Activated T-cell treated with anti-CD3 and anti-CD28 coated beads, Interleukin-2, amount 50 U/mL, for 72 hours (primary cell): ENCODE measurements at places on chromosomes 11 and 22.

GRCh38 chr11:83736684-83737083 lies 450.5 kb upstream of the CCDC90B start:
- peaks cover 7% of the 10 kb centered on the region for H3K27me3 ChIP-seq
- no peaks in the 10 kb centered on the region for H3K4me1 ChIP-seq
- no peak overlapping the region for H3K27ac ChIP-seq
- no peaks in the 10 kb centered on the region for H3K36me3 ChIP-seq
- no peak overlapping the region for H3K4me3 ChIP-seq
- DNase-seq: no peak

DNA sequence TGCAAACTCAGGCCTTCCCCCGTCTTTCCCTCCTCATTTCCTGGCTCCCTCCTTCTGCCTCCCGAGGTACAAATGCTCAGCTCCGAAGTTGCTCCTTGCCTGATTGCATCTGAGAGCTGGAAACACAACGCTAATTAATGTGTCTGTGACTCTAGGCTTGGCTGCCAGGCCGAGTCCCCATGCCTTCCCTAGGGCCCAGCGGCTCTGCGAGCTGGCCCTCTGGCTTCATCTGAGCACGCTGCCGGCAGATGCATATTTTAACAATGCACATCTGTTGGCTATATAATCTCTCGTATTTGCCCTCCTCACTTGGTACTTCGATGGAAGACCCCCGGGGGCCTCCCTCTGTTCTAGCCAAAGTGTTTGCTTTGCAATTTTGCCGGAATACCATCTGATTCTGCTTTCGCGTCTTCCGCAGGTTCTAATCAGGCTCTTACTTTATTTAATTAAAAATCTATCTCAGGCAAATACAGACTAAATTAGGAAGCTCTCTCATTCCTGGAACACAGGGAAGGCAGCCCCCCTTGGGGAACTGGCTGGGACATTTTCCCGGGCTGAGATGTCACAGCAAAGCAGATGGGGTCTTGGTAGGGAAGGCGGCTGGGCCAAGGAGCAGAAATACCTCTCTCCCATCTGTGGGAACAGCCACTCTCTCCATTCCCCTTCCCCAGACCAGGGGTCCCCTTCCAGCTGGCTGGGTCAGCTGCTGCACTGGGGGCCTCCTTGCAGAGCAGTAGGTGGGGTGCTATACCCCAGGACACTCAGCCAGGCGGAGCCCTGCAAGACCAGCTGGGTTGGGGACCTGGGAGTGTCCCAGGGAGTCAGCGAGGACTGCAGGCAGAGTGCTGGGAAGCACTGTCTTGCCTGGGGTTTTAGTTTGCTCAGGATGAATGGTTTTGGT lies 162.8 kb downstream of the ST3GAL4 start:
- no peaks in the 10 kb centered on the region for H3K4me1 ChIP-seq
- DNase-seq: no peak
- H3K27me3 ChIP-seq: peaks cover 6% of the 10 kb centered on the region
- H3K36me3 ChIP-seq: no peaks in the 10 kb centered on the region
- H3K4me3 ChIP-seq: no peak overlapping the region

DNA sequence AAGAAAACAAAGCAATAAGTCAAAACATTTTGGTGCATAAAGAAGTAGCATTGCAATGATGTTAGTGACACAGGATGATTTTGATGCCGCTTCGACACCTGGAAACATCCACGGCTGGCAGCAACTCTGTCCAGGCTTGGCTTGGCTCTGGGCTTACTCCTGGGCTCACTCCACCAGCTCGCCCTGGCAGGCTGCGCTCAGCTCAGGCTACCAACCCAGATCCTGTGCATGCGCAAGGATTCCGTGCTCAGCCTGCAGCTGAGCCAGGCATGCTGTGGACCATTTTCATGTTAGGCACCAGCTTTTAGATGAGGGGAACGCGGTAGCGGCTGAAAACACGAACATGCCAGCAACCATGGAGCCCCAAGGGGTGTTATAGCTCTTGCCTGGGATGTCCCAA lies 66.0 kb downstream of the SLC25A17 start:
- peaks cover under 1% of the 10 kb centered on the region for H3K36me3 ChIP-seq
- no peak for DNase-seq
- H3K4me3 ChIP-seq: no peak overlapping the region
- no peaks in the 10 kb centered on the region for H3K27me3 ChIP-seq
- H3K27ac ChIP-seq: no peak overlapping the region

- no peak for DNase-seq
- H3K4me1 ChIP-seq: no peaks in the 10 kb centered on the region
- H3K4me3 ChIP-seq: no peak overlapping the region
- H3K27me3 ChIP-seq: no peaks in the 10 kb centered on the region
Measured at GRCh38 chr11:94183251-94183885, 54.7 kb downstream of the PANX1 start.

GRCh38 chr22:22721681-22722354 lies 77.4 kb downstream of the GGTLC2 start:
- peak; percentile 63 for DNase-seq
- no peak overlapping the region for H3K27ac ChIP-seq
- peaks cover 24% of the 10 kb centered on the region for H3K4me1 ChIP-seq
- H3K27me3 ChIP-seq: peaks cover 1% of the 10 kb centered on the region

DNA sequence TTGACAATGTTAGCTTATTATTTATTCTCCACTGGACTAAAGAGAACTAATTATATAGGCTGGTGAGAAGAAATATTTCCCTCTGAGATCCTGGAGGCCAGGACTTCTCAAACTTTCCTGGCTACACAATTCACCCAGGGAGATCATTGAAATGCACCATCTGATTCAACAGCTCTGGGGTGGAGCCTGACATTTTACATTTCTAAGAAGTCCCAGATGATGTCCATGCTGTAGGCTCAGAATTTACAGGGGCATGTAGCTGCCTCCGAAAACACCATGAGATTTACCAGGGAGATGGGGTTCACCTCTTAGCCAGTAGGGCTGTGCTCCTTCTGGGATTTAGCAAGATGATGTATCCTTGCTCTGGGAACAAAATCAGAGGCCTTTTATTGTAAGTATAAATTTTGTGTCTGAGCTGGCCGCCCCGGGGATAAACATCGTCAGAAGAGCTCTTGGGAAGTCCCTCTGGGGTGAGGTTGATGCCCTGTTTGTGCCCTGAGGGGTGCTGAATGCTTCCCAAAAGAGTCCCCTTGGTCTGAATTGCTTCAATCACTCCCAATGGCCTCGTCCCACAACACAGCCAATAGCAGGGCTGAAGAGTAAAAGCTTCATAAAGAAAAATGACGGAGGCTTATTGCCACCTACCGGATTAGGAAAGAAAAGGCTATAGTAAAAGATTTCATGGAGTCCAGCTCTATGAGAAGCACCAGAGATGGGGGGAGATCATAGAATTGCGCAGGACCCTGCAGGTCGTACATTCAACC lies 33.4 kb upstream of the API5 start:
- H3K36me3 ChIP-seq: no peaks in the 10 kb centered on the region
- DNase-seq: no peak
- H3K4me3 ChIP-seq: no peak overlapping the region

GRCh38 chr11:100581318-100581717 lies 105.8 kb upstream of the ARHGAP42 start:
- H3K27me3 ChIP-seq: no peaks in the 10 kb centered on the region
- H3K4me3 ChIP-seq: no peak overlapping the region
- no peak for DNase-seq
- no peaks in the 10 kb centered on the region for H3K4me1 ChIP-seq
- H3K27ac ChIP-seq: no peak overlapping the region

DNA sequence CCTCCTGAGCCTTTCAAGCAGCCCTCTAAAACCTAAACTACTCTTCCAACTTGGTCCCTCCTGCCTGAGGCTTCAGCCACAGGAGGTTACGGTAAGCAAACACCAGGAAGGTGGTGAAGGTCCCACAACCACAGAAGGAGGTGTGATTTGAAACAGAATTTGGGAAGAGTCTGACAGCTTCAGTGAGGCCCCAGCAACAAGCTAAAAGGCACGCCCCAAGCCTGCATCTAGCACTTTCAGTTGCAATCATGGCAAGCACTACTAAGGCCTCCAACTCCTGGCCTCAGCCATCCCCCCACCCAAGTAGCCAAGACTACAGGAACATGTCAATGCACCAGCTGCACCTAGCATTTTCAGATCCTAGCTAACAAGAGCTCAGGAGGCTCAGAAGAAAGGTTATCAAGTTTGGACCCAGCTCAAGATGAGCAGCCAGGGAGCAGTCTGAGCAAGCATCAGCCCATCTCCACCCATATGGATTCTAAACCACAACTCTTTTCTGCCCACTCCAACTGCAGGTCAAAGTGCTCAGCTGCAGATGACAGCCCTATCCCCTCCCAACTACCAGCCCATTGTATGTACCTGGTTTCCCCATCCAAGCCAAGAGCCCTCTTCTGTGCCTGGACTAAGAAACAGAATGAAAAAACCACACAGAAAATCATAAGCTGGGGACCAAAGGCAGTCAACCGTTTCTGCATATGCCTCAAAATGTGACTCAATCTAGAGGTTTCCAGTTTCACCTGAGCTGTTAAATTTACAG lies 10.4 kb upstream of the AHNAK start:
- H3K27me3 ChIP-seq: no peaks in the 10 kb centered on the region
- H3K4me1 ChIP-seq: peaks cover 94% of the 10 kb centered on the region
- DNase-seq: peak; percentile 72
- peak overlapping the region; percentile 85 for H3K27ac ChIP-seq
- H3K36me3 ChIP-seq: peaks cover 4% of the 10 kb centered on the region
